ENCODE measurements at places on chromosomes 6 and 20.
A peak's percentile ranks its signal among the peaks of the same experiment; 100 is the strongest.

DNA sequence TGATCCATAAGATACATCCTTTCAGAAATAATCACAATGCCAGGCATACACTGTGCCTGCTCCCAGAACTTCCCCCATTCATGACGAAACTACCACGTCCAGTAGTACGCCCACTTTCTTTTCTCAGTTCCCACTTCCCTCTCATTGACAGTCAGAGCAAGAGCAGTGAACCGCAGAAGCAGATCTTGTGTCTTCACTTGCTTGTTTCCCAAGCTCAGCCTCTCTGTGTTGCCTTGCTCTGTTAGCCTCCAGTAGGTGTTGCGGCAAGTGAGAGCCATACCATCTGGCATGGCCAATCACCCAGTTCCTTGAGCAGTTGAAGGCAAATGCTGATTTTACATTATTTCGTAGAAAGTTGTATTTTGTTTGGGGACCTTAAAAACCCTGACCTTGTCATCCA, 11.7 kb downstream of the UST start:
- peak; percentile 23 for DNase-seq

DNA sequence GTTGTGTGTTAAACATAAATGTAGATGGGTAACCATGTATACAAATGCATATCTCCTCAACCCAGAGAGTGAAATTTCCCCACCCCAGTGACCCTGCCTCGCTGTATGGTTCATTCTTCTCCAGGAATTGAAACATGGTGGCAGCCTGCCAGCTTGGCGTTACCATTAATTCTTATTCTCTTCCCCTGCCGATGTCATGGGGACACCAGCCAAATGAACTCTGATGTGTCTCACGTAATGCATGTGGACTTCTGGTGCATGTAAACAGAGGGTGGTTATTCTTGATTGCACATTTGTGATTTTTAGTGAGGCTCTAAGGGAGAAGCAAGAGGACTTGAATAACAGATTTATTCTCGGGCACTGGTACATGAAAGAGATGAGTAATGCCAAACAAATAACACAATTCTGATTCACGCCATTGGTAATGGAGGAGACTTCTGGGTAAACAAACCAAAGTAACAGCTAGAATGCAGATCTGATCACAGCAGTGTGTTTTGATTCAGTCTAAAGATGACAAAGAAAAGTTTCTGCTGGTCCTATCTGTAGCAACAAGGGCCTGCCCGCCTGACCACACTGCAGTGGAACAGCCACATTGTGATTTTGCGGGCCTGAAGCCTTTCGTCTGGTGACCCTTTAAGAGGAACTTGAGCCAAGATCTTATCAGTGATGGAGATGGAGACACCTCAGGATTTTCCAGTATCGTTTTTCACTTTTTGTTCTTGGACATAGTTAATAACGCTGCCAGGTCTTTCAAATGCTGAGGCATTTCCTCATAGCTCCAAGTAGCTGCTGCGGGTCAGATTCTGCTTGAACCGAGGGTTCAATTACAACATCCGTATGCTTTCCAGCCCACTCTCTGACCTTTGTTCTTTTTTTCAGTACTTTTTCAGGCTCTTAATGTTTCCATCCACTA, 171.8 kb upstream of the AKAP12 start:
- peak; percentile 99 for DNase-seq

DNA sequence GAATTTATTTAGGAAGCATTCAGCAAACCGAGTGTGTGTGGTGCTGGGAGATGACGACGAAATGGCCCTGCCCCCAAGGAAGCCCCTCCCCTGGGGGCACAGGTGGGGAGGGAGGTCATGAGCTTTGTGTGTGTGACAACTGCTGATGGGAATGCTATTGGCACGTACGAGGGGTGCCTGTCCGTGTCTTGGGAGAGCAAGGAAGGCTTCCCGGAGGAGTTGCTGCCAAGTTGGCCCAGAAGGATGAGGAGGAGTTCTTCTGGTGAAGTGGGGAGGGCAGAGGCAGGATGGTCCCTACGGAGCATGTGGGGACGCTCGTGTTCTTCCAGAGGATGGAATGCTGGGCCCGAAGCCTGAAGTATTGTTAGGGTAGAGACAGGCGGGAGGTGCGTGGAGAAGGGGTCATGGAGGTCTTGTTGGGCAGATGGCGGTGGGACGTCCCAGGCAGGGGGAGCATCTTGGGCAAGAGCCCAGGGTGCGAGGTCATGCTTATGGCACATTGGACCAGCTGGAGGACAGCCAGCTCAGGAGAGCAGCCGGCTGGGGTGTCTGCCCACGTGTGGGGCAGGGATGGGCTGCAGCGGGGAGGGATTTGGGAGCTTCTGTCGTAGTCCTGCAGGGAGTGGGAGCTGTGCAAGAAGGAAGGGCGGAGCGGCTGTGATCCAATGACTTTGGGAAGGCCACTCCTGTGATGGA, 46.1 kb downstream of the SYNJ2 start:
- no peak for DNase-seq

DNA sequence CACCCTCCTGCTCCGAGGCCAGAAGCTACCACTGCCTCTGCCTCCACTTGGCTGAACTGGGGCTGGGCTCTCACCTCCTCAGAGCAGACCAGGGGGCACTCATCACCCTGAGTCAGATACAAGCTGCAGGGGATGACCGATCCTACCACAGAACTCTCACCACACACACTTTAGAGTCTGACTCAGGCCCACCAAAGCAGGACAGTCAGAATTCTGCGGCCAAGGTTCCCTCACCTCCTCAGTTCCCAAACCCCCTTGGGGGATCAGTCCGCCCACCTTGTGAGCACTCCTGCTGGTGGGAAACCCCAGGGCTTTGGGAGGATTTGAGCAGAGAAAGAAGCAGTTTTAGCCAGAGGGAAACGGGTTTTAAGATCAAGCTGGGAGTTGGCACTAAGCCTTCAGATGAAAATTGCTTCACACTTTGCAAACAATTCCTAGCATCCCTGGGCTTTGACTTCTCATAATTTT, 587.8 kb upstream of the JAG1 start:
- peak; percentile 90 for DNase-seq

DNA sequence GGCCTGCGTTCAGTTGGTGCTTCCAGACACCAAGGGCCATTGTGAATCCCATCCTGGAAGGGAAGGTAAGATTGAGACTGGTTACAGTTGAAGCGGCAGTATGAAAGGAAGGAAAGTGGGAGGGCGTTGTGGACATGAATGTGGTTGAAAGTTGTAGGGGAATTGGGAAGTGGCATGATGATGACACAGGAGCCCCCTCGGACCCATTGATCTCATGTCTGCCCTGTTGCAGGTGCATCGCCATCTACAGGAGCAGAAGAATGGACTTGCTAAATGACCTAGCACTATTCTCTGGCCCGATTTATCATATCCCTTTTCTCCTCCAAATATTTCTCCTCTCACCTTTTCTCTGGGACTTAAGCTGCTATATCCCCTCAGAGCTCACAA, 5.5 kb downstream of the HLA-DQA1 start:
- DNase-seq: no peak

DNA sequence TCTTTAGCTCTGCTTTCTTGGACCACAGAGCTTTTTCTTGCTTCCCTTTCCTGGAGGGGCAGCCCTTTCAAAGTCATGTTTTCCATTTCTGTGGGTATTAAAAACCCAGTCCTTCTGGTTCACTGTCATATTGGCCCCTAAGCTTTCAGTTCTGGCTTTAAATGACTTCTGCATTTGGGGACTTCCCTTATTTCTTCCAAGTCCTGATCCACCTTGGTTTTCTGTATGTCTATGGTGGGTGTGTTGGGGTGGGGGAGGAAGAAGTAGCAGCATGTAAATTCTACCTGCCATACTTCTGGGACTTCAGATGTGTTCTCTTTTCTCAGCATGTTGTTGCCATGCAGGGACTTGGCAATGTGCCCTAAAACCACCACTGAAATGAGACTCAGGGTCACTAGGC, 77.1 kb upstream of the EMILIN3 start:
- no peak for DNase-seq

DNA sequence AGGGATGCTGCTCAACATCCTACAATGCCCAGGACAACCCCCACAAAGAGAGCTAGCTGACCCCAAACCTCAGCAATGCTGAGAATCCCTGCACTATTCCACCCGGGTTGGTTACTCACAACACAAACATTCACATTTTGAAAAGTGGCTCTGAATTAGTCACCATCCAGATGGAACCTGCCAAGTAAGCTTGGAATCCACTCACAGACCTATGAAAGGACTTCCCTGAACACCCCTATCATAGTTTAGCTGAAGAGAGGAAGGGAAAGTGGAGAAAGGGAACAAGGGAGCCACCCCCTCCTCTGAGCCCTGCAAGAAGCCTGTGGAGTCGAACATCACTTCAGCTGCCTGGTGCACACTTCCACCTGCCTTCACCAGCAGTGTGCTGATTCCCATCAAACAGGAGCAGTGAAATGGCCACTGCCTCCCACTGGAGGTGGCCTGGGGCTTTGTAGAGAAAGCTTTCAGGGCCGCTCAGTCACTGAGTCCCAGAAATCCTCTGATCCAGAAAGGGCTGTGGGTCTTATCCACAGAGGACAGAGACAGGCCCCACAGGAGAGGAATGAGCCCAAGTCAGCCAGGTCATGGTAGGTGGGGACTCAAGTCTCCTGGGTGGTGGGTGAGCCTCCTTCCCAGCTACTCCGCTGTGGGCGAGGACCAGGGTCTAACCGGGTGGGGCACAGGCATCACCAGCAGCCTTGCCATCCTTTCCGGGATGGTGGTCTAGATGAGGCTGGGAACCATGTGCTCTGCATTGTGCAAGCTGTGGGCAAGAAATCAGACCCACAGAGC, 203.7 kb downstream of the SYNDIG1 start:
- DNase-seq: peak; percentile 96

DNA sequence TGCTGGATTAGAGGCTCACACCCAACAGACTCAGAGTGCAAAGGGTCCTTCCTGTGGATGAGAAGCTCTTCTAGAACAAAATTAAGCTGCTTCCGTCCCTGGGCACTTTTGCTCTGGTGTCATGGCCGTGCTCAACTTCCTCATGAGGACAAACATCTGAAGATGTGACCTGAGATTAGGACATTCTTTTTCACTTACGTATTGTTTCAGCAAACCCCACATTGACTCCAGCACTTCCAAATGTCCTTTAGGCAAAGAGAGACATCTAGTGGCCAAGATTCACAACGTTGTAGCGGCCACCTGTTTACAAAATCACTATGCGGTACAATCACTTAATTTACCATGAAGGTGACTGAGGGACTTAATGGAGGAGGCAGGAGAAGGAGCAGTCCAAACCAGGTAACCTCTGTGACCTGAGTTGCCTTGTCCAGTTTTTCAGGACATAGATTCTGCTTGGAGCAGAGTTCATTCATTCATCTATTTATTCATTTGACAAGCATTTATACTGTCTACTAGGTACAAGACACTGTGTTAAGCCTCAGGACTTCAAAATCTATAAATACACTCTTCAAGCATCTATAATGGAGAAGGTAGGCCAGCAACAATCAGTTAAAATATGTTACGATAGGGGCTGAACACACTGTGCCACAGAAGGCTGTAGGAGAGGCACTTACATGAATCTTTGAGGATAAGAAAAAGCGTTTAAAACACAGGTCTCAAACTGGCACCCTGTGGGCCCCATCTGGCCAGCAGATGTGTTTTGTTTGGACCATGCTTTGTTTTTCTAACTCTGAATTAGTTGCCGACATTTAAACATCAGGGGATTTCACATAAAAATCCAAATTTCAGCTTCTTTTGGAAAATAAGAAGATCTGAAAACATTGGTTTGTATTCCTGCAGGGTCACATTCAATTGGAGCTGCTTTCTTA, 5.6 kb upstream of the ADGRF1 start:
- DNase-seq: peak; percentile 91

GRCh38 chr6:149823013-149823412, 41.1 kb downstream of the LRP11 start:
- no peak for DNase-seq

- DNase-seq: no peak
Measured at GRCh38 chr20:60408435-60408834, 450.2 kb downstream of the CDH26 start.

DNA sequence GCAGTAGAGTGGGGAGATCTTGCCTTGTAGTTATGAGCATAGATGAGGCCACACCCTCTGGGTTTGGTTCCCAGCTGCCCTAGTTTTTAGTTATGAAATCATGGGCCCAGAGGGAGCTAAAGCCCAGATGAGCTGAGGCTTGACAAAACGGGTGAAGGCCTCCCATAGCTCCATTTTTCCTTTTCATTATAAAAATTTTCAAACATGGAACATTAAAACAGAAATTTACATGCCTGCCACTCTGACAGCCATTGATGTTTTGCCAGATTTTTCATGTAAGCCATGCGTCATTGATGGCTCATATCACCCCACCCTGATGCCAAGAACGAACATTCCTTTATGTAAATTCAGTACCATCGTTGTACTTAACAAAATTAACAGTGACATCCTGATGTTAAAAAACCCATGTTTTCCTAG, 67.9 kb downstream of the IGF2R start:
- peak; percentile 86 for DNase-seq

DNA sequence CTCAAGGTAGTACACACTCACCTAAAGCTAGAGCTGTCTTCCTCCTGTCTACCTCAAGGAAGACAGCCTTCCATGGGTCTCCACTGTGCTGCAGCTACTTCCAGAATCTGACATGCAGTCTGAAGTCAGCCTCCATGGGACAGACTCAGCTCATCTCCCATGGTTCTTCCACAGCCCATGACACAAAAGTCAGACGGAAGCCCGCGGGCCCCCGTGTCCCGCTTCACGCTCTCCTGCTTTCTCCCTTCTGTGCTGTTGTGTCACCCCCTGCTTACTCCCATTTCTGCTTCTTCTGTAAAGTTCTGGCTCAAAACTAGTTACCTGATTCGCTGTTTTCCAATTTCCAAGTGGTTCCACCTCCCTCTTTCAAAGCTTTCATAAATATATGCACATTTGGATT, 184.5 kb downstream of the SYNE1 start:
- no peak for DNase-seq

DNA sequence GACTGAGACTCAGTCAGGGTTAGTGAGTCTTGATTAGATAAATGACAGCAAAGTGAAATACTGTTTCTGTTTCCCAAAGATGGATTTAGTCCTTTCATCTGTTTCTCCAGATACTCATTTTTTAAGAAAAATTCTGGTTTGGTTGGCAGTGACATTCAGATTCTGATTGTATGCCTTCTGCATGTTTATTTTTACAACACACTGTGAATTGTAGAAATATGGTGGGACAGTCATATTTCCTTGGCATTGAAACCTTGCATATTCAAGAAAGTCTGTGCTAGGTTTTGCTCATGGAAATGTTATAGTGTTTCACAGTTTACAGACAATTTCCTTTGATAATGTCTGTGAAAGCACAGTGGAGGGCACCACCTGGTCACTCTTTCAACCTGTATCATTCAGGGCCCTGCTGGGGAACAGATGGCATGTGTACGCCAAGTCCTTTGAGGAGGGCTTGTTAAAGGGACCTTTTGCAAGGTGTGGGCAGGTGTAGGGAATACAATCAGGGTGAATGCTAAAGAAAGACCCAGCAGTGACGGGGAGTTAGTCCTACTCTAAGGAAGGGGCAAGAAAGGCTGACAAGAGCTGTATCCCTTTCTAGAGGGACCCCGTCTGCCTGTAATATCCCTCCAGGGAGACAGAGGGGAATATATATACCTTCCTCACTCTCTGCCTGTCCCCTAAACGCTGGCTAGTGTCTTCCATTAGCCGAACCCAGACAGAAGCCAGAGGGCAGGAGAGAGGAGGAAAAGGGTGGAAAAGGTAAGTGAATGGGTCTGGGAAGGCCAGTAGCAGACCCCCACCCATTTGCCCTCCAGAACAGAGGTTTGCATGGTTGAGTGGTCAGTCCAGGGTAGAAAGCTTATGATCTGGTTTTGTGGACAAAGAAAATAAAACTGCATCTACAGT, 10.2 kb downstream of the PLCB4 start:
- no peak for DNase-seq
